Stimulated activated CD8-positive, alpha-beta memory T cell treated with anti-CD3 and anti-CD28 coated beads, Interleukin-12 subunit alpha, Interleukin-12 subunit beta, amount 100 ng/mL, for 4 hours (primary cell): ENCODE measurements at places on chromosomes 6 and 20.

DNA sequence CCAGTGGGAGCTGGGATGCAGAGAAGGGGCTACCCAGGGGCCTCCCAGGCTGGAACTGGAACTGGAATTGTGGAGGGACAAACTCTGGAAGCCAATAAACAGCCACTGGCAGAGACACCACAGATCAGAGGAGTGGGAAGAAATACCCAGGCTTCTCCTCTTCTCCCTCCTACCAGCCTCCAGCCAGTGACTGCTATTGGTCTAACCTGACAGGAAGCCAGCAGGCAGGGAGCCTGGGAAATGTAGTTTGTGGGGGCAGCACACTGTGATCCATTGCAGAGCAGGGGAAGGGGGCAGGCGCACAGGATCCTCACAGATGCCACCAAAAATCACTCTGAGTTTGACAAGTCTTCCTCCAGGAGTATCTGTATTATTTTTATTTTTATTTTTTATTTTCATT is 12.1 kb upstream of the MLN start:
- no peak for DNase-seq

- no peak for DNase-seq
Observed at GRCh38 chr20:475463-476357, 13.4 kb upstream of the TBC1D20 start.

- no peak for DNase-seq
Observed at GRCh38 chr20:49460916-49461315, 21.6 kb downstream of the KCNB1 start.

GRCh38 chr6:82385546-82385945 is 21.9 kb downstream of the TPBG start:
- no peak for DNase-seq

- no peak for DNase-seq
Observed at GRCh38 chr6:170230520-170231292, 60.2 kb downstream of the DLL1 start.

DNA sequence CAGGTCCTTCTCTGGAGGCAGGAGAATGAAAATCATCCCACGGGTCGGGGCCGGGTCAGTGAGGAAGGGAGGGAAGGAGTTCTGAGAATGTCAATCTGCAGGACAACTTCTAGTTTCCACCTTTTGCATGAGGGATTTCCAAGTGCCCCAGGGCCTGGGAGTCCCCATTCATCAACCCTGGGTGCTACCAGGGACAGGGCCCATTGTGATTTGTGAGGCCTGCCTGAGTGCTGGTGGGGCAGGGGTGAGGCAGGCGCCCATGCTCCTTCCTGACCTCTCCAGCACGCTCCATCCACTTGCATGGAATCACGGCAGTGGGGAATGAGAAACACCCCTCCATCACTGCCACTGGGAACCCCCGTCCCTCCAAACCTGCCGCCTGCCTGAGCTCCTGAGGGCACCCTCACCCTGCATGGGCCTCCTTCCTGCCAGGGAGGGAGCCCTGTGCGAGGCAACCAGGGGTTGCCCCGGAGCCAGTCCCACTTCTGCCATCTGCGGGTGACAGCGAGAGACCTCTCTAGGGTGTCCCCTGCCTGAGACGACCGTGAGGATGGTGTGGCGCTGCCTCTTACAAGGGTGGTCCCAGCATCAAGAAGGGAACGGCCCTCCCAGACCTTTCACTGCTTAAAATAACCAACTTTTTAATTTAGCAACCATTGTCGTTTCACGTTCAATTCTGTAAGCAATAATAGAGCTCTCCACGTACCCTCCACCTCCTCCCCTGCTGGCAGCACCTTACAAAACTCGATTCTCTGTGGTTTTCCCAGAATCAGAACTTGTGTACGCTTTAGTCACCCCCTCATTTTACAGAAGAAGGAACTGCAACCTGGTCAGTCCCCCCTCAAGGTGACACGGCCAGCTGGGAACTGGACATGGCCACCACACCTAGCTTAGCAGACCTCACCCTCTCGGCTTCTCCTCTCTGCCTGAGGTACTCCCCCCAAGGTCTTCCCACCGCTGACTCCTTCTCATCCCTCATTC is 28.6 kb downstream of the PMEPA1 start:
- DNase-seq = no peak

- no peak for DNase-seq
Observed at GRCh38 chr20:54692168-54692887, 216.9 kb downstream of the DOK5 start.

GRCh38 chr6:44923444-44923843 is 404.7 kb upstream of the RUNX2 start:
- no peak for DNase-seq

GRCh38 chr6:84625506-84625905 is 138.9 kb downstream of the TBX18 start:
- no peak for DNase-seq

GRCh38 chr6:159654483-159655098 is 38.5 kb downstream of the SOD2 start:
- DNase-seq = no peak

DNA sequence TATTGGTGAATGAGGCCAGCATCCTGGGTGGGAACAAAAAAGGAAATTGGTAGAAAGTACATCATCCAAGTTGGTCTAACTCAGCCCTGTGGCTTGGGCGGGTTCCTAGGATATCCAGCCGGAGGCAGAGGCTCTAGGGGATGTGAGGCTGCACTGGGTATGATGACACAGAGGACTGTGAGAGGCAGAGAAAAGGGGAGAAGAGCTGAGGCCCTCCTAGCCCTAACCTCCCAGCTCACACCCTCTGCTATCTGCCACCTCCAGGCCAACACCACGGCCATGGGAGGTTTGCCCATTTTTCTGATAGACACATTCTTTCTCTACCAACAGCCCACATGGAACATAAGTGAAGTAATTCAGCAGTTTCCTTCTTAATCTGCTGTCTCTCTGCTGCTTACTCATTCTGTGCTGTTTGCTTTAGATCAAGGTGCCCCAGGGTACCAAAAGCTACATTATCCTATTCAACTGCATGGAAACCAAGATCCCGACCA is 284.4 kb downstream of the ESR1 start:
- no peak for DNase-seq

GRCh38 chr20:47993035-47993755 is 207.9 kb upstream of the SULF2 start:
- DNase-seq = no peak

DNA sequence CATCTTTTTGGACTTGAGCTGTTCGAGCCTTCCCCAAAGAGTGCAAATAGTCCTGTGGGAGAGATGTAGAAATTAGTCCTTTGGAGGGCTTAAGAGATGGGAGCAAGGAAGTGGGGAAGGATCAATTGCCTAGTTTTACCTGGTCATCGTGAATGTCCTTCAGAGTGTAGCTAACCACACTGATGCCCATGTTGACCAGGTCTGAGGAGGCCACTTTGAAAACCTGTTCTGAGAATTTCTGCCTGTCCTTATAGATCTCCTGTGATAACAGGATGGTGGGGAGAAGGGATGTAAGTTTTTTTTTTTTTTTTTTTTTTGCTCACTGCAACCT is 2.0 kb downstream of the FLOT1 start:
- no peak for DNase-seq

GRCh38 chr20:51549474-51549873 is 7.0 kb upstream of the NFATC2 start:
- no peak for DNase-seq

- no peak for DNase-seq
Observed at GRCh38 chr6:125201961-125202729, 48.6 kb downstream of the TPD52L1 start.

- DNase-seq = no peak
Observed at GRCh38 chr20:10925767-10926166, 252.0 kb upstream of the JAG1 start.
